ENCODE measurements at places on chromosomes 12 and 14.

DNA sequence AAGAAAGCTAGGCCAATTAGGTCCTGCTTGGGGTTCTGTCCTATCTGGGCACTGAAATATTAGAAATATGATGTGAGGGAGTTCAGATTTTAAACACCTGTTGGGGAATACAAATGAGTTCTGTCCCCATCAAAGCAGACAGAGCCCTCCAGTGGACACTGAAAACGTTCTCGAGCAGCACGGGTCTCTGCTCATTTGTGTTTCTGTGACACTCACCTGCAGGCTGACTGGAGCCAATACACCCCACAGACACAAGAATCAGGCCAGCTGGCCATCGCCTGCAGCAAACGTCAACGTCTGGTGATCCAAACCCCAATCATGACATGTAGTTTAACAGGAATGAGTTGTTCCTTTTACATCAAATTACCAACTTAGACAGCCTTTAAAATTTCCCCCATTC lies 493.4 kb upstream of the TMEM132C start:
- DNase-seq: no peak

DNA sequence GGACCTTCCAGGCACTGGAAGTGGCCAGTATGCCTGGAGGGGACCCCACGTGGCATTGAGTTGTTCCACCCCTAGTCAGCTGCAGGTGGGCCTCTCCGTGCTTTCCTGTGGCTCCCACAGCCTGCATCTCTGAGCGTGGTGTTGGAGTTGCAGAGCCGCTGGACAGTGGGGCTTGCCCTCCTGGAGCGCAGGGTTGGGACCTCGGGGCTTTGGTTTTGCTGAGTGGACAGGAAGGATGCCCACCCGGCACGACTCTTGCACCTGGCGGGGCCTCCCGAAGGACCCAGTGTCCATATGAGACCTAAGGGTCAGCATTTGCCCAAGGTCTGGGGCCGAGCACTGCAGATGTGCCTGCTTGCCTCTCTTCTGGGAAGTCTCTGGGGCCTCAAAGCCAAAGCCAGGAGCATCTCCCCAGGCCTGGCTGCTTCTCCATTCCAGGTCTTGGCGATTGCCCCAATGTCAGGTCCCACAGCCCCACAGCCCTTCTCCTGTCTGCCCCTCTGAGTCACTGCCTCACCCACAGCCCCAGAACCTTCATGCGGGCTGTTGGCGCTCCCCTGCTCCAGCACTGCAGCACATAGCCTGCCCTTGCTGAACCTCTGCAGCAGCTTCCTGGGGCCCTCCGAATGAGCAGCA lies 1.5 kb downstream of the PACS2 start:
- no peak for DNase-seq

DNA sequence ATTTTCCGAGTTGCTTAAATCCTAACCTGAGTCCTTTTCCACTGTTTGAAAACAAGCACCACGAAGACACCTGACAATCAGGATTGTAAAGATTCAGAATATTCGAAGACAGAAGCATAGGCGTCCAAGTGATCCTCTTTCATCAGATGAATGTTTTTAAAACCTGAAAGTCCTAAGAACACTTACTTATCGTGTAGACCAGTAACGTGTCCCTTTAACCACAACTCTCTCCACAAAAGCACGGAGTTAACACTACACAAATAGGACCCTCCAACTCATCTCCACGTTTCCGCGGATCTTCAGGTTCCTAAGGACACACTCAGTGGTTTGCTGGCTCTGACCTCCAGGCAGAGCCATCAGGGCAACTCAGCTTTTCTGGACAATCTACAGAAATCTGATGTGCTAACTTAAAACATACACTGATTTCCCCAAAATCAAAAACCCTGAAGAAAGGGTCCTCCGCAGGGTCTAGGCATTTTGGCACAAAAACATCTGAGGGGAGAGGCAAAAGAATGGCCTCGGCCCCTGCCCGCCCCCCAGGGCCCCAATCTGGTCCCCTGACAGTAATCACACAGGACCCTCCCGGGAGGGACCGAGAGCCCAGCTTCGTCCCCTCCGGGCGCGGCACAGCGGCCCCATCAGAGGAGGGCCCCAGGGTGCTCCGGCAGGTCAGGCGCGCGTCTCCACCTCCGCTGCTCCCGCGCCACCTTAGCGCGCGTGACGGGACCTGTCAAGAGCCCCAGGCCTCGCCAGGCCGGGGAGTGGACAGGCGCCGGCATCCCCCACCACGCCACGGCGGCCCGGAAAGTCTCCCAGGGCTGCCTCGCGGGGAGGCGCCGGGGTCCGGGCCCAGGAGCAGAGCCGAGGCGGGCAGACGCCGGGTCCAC lies 925 bp downstream of the DICER1 start:
- DNase-seq: no peak

DNA sequence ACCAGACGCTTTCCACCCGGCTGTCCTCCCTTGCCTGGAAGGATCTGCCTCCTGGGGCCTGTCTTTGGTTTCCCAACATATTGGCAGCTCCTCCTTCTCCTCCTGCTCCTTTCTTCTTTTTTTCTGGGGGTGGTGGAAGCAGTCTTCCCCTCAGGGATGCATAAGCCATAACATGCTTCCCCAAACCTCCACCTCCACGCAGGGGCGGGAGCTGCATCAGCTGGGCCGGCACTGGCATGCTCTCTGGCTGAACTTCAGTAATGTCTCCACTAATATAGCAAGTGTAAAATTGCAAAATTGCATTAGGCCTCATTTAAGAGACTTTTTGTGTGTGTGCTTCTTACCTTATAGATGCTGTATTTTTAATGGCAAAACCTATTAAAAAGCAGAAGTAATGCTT lies 58.6 kb downstream of the GLT1D1 start:
- no peak for DNase-seq

DNA sequence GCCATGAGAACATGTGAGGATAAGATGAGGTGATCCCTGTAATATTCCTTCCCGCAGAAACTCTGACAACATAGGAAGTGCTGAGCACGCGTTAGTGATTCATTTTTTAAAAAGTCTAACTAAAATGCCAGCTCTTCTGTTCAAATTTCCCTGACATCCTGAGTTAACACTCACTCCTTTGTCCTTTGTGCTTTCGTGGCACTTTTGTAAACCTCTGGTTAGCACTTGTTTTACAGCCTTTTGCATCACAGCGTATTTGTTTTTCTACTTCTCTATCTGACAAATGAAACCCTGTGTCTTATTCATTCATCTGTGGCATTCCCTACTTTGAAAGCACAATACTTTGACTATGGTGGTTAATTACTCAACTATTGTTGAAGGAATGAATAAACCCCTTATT lies 313.6 kb downstream of the NUAK1 start:
- no peak for DNase-seq

GRCh38 chr12:67754933-67755697 lies 106.6 kb downstream of the DYRK2 start:
- no peak for DNase-seq

DNA sequence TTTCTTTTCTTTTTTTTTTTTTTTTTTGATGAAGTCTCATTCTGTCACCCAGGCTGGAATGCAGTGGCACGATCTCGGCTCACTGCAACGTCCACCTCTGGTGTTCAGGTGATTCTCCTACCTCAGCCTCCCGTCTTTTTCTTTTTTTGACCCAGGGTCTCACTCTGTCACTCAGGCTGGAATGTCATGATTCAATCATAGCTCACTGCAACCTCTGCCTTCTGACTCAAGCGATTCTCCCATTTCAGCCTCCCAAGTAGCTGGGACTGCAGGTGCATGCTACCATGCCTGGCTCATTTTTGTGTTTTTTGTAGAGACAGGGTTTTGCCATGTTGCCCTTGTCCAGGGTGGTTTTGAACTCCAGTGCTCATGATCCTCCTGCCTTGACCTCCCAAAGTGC lies 12.0 kb downstream of the FUT8 start:
- no peak for DNase-seq
